ENCODE measurements at places on chromosomes 6 and 20. TPM values are rescaled to one million over a fixed set of nuclear protein-coding genes. Genes with fewer than 3 reads are reported as not detected.

The MTRF1L gene
- 11.1 TPM for polyA plus RNA-seq

GRCh38 chr20:40588891-40589290 lies 100.1 kb downstream of the MAFB start:
- no peak for DNase-seq
- no peaks in the 10 kb centered on the region for H3K27me3 ChIP-seq
- H3K4me1 ChIP-seq, result no peaks in the 10 kb centered on the region
- no peaks in the 10 kb centered on the region for H3K36me3 ChIP-seq
- no peak overlapping the region for H3K27ac ChIP-seq

The HLA-DMB gene
- 2.8 TPM for polyA plus RNA-seq

The C6orf163 gene
- polyA plus RNA-seq, result 0.09 TPM

The SYNE1 gene
- 15.5 TPM for polyA plus RNA-seq

GRCh38 chr6:138035070-138035469 lies 72.1 kb downstream of the PERP start:
- no peak for DNase-seq
- no peaks in the 10 kb centered on the region for H3K27me3 ChIP-seq
- H3K4me3 ChIP-seq, result no peak overlapping the region
- H3K4me1 ChIP-seq, result no peaks in the 10 kb centered on the region
- H3K36me3 ChIP-seq, result no peaks in the 10 kb centered on the region

Data from liver (tissue), 10 donors.